ENCODE measurements at places on chromosomes 11 and 22.

DNA sequence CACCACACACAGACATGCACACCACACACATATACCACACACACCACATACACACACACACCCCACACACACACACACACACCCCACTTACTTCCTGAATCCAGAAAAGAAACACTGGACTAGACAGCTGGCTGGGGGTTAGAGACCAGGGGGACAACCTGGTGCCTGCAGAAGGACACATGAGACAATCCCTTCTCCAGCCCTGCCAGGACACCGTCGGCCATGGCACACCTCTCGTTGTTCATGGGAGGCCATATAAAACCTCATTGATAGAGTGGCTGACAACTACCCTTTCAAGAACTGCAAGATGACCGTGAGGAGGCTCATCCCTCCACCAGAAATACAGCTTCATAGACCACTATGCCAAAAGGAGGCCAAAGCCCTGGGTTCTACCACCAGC lies 54.3 kb downstream of the IGSF9B start:
- DNase-seq: no peak

DNA sequence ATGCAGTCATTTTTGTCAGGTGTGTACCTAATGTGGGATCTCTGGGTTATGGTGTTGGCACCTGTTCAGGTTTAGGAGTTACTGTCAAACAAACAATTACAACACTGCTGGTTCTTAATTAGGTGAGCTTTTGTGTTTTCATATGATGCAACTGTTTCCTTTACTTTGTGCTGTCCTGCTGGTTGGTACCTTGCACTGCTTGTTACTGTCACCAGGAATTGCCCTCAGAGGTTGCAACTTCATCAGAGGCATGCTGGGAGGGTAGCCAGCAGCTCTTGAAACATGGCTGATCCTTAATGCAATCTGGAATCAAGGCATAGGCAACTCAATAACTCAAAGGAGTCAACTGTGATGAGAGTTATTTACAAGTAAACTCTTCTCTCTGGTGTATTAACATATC lies 400.3 kb downstream of the MIAT start:
- DNase-seq: no peak

DNA sequence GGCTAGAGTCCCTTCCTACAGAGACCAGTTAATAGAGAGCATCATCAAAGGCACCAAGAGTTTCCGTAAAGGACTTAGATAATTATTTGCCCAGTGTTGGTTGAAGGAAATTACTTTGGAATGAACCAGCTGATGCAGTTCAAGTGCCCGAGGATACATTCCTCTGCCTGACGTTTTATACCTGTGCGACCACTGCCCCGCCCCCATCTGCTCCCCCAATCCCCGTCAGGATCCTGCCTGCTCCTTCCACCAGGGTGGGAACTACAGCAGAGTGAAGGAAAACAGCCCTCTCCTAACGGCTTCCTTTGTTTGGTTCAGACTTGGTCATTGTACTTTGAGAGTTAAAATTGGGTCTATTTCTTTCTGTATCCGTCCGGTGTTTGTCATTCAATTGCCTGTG lies 761.5 kb downstream of the NTM start:
- DNase-seq: no peak

GRCh38 chr22:46979506-46979905 lies 217.1 kb downstream of the TBC1D22A start:
- DNase-seq: no peak

- DNase-seq: no peak
Observed at GRCh38 chr11:65207918-65208784, 26.4 kb downstream of the CAPN1 start.

All from activated CD4-positive, alpha-beta T cell treated with anti-CD3 and anti-CD28 coated beads, Interleukin-2, Interleukin-4, amounts not matched to agents 100 ng/mL and 50 ng/mL, durations not matched to agents 16 hours and 8 hours (primary cell).